ENCODE measurements at places on chromosomes 3 and 15. TPM values are rescaled to one million over a fixed set of nuclear protein-coding genes. Genes with fewer than 3 reads are reported as not detected.

Gene NLGN1
- total RNA-seq = 0.91 TPM

Gene SERINC4
- total RNA-seq = not detected

Gene DCLK3
- total RNA-seq = not detected

Gene HTD2
- total RNA-seq = 7.7 TPM

Gene MASP1
- total RNA-seq = 0.62 TPM

Gene FES
- total RNA-seq = 7.2 TPM

- no peaks in the 10 kb centered on the region for H3K27me3 ChIP-seq
- H3K4me3 ChIP-seq = no peak overlapping the region
- no peaks in the 10 kb centered on the region for H3K36me3 ChIP-seq
- H3K27ac ChIP-seq = peak overlapping the region; percentile 28
These were observed 88.2 kb upstream of the ZNF385D start for GRCh38 chr3:21839176-21839575.

All from astrocyte (in vitro differentiated cells and primary cell).